ENCODE measurements at places on chromosomes 12 and 14.

- no peak for DNase-seq
Observed at GRCh38 chr12:76201758-76202157, 117.3 kb upstream of the NAP1L1 start.

- no peak for DNase-seq
Observed at GRCh38 chr14:67187826-67188225, 1.4 kb upstream of the GARIN2 start.

- DNase-seq: no peak
Observed at GRCh38 chr14:93006567-93007051, 83.7 kb downstream of the CHGA start.

GRCh38 chr14:70934084-70934483 is 26.8 kb downstream of the PCNX1 start:
- DNase-seq: no peak

DNA sequence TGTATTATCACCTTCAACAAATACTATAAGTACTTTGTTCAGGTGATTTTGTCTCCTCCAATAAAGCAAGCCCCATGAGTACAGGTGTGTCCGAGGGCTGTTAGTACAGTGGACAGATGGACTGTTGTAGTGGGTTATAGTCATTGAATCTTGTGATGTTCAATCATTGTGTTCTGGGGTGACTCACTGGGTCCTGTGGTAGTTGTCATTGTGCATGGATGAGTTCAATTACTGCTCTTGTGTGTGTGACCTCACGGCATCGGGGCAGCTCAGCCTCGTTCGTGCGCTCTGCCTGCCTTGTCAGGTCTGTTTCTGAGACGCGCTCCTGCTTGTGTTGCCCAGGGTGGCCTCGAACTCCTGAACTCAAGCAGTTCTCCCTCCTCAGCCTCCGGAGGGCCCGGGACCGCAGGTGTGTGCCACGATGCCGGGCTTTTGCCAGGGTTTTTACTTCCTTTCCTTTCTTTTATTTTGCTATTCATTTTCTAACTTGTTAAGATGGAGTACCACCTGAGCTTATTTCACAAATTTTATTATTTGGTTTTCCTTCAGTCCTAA is 72.2 kb downstream of the DDX51 start:
- no peak for DNase-seq

- DNase-seq: no peak
Observed at GRCh38 chr14:36935976-36936678, 236.3 kb downstream of the SLC25A21 start.

DNA sequence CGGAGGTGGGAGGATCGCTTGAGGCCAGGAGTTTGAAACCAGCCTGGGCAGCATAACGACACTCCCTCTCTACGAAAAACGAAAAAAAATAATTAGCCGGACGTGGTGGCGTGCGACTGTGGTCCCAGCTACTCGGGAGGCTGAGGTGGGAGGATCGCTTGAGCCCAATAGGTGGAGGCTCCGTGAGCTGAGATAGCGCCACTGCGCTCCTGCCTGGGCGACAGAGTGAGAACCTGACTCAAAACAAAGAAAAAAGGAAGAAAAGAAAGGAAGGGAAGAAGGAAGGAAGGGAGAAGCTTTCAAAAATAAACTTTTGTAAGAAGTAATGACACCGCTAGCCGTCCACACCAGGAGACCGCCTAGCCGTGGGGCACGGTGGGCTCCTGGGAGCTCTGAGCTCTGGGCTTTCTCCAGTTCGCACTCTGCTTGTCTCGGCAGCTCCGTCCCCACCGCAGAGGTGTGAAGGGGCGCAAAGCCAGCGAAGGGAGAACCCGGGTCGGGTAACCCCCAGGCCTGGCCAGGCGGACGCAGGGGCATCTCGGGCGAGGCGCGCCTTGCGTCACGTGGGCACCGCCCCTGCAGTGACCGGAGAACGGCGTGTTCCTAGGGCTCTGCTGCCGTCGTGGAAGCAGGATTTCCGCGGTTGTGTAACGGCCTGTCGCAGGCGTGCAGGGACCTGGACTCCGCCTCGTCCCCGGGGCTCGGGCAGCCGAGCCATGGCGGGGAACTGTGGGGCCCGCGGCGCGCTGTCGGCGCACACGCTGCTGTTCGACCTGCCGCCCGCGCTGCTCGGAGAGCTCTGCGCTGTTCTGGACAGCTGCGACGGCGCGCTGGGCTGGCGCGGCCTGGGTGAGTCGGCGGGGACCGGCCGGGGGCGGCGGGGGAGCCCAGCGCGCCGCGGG is at the start of gene IRAK3:
IRAK3 (plus strand) TSS at position 631 of the 902 bp plus-strand sequence; CDS start at position 717, 86 bp downstream.
- peak; percentile 46 for DNase-seq

- no peak for DNase-seq
Observed at GRCh38 chr12:77384941-77385340, 319.6 kb upstream of the E2F7 start.

DNA sequence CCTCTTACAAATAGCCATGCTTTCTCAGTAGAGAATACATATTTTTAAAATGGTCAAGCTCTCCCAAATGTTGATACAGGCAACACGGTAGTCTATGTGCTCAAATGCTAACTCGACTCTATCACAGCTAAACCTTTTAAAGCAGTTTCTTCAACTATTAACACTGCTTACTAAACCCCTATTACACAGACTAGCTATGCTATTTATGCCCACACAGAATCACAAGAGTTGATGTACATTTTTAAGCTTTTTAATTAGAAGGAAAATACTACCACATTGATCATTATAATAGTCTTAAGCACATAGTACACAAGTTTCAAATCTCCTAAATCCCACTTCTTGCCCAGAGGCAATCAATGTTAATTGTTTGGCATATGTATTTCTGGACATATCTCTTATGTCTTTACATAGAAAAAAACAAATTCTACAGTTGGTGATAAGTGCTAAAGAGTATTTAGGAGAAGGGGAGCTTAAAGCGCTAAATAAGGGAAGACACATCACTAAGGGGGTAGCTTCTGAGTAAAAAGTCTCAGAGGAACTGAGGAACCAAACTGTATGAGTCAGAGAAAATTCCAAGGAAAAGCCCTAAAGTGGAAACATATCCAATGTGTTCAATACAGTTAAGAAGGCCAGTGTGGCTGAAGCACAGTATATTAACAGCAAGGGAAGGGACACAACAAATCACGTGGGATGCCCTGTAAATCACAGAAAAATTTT is 13.7 kb downstream of the HNRNPC start:
- peak; percentile 19 for DNase-seq

DNA sequence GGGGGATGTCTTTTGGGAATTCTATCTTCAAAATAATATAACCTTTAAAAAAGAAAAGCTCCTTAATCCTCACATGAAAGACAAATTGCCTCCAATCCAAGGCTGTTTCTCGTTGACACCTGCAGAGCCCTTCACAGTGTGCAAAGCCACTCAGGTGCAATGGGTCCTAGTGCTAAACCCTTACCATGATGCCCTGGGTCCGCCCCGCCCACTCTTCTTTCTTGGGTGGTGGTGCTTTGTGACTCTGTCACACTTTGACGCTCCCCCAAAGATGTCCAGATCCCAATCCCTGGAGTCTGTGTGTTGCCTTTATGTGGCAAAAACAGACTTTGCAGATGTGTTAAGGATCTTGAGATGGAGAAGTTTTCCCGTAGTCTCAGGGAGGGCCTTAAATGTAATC is 29.7 kb downstream of the CLMN start:
- no peak for DNase-seq

DNA sequence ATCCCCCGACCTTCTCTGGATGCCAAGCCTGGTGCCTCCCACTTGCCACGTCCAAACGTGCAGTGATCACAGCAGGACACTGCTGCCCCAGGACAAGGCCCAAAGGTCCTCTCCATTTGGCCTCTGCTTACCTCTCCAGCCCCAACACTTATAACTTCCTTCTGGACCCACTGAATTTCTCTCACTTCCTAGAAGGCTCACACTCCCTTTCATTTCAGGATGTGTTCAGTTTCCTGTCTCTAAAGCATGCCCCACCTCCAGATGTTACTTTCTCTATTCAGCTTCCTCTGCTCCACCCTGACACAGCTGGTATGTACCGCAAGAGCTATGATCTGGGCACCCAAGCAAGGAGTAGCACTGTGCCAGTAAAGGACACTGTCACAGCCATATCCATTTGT is 33.0 kb downstream of the CDKL1 start:
- DNase-seq: peak; percentile 77

- DNase-seq: peak; percentile 51
Observed at GRCh38 chr14:50342221-50343078, 30.3 kb downstream of the DMAC2L start.

- no peak for DNase-seq
Observed at GRCh38 chr14:72741826-72742117, 152.1 kb downstream of the DPF3 start.

GRCh38 chr14:95232894-95233584 is 75.7 kb upstream of the DICER1 start:
- DNase-seq: no peak

DNA sequence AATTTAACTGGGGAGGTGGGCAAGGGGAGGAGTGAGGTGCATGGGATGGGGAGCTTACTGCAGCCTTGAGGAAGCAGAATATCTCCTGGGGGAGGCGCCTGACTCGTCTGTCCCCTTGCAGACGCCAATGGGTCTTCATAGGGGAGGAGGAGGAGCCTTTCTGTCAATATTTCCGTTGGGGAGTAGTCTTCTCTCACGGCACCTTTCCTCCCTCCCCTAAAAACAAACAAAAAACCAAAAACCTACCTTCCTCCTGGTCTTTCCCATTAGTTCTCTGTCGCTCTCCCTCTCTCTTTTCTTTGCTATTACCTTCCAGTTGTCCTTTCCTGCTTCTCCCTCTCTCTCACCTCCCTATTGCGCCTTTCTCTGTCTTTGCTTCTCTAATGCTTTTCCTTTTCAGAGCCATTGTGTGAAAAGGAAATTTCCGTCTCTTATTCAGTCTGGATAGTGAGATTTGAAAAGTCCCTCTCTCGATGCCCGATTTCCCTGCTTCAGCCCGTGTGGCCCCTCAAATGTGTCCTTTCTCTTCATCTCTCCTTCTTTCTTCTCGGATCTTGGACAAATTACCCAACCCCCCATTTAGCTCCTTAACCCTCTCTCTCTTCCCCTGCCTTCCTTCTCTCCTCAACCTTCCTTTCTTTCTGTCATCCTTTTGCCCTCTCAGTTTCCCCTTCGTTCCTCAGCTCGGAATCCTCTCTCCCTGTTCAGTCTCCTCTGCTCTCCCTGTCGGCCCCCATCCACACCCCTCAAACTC is 5.9 kb downstream of the GPR84 start:
- peak; percentile 58 for DNase-seq

- DNase-seq: no peak
Observed at GRCh38 chr12:70603044-70603443, 34.2 kb downstream of the PTPRB start.

DNA sequence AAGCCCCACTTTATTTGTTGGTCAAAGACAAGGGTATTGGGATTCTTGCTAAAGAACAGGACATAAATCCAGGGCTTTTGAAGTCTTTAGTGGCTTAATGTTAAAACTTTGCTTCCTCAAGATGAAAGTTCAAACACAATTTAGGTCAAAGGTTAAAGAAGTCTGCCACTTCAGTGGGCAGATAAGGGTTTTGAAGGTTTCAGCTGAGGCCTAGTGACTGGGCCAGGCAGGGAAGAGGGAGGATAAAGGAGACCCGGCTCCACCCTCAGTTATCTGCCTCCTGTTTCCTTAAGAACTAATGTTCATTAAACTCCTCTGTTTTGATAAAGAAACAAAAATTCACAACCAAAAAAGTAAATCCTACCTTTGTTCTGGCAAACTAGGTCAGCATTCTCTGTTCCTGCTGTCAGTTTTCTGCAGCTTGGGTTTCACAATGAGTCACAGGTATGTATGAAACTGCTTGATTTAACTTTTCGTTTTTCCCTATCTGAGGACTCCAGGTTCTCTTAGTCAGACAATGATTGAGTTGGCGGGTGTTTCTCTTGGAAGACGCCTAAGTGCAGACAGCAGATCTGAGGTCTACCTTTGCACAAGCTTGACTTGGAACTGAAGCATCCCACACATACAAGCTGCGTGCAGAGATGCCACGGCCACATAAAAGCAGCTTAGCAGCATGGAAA is 208.3 kb downstream of the EXOC5 start:
- DNase-seq: peak; percentile 1

DNA sequence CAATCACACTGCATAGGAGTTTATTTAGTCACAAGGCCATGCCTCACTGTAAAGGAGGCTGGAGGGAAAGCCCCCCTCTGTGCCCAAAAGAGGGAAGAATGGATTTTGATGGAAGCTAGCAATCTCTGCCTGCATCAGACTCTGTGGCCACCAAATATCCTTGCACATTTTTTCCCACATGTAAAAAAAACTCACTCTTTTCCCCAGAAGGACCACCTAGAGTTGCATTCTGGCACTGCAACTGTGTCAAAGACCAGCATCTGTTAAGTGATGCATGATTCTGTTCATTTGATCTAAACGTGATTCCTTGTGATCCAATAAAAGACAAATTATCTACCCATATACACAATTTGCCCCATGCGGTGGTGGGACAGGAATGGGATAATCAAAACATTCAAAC is 8.0 kb downstream of the RHOJ start:
- DNase-seq: no peak

- peak; percentile 27 for DNase-seq
Observed at GRCh38 chr14:99270458-99271220, 1.4 kb downstream of the BCL11B start.

DNA sequence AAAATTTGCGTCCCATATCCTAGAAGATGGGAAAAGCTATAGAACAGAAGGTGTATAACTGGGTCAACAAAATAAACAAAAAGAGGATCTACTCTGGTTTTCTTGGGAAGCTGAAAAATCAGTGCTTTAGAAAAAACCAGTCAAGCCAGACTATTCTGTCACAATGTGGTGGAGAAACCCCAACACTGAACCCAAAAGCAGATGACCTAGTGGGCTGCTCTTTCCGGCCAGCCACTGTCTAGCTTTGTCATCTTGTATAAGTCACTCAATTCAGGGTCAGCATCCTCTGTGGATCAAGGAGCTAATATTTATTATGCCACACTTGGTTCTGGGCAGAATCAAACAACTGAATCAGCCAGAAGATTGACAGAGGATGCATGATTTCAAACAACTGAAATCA is 26.6 kb upstream of the TMCC3 start:
- DNase-seq: no peak

DNA sequence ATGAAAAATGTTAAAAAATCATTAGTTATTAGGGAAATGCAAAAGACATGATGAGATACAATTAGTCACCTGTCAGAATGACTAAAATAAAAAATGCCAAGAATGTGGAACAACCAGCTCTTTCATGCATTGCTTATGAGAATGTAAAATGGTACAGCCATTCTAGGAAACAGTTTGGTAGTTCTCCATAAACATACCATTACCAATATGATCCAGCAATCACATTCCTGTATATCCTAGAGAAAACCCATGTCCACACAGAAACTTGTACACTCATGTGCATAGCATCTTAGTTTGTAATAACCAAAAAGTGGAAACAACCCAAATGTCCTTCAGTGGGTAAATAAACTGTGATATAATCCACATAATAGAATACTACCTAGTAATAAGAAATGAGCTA is 245.7 kb downstream of the FUT8 start:
- no peak for DNase-seq

GRCh38 chr12:96687719-96688118 is 198.3 kb downstream of the CFAP54 start:
- no peak for DNase-seq

GRCh38 chr12:104458694-104459367 is 2.1 kb downstream of the CHST11 start:
- no peak for DNase-seq

- no peak for DNase-seq
Observed at GRCh38 chr14:105745433-105746123, 219.2 kb downstream of the TMEM121 start.

- no peak for DNase-seq
Observed at GRCh38 chr12:82517027-82517426, 158.7 kb downstream of the METTL25 start.

- DNase-seq: no peak
Observed at GRCh38 chr14:34051966-34052657, 101.2 kb upstream of the EGLN3 start.

Data from CD4-positive, alpha-beta T cell treated with Interleukin-17A for 1 hour (primary cell).